ENCODE measurements at places on chromosomes 5 and 9.

DNA sequence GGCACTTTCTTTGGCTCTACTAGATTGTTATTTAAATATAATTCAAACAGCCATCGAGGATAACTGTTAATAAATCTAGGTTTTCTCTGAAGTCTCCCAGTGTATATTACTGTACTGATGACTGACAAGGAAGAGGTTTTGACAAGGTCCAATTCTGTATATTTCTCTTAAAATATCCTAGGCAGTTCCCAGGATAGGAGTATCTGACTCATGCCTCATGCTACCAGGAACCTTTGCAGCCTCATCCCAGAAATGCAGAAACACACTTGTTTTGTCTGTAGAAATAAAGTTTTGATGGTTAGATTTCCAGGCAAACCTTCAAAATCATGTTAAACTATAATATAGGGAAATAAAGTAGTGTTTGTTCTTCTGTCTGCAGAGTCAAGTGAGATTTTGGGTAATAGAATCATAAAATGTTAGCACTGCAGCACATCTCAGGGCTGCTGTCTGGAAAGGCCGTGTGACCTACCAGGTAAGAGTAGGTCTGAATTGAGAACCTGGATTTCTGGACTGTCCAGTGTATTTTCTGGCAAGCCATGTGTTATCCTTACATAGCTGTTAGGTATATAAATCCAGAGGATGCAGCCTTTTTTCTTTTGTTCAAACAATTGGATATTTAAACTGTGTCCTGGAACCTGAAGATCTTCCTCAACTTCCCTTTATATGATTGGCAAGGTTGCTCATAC, 8.3 kb downstream of the UBE2D2 start:
- no peak for DNase-seq

DNA sequence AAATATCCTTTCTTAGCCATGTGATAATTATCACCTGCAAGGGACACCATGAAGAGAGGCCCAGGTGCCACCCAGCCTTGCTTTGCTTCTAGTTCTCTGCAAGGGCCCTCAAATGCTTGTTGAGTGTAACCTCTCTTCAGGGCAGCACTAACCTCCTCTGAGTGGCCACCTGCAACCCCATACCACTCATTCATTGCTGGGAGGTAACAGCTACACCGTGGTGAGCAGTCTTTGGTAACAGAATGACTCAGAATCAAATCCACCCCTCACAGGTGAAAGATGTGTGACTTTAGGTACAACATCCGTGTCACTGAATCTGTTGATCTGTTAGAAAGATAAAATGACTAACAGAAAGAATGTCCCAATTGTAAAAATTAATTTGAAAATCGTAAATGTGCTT, 365.1 kb upstream of the TRPC7 start:
- DNase-seq = no peak

DNA sequence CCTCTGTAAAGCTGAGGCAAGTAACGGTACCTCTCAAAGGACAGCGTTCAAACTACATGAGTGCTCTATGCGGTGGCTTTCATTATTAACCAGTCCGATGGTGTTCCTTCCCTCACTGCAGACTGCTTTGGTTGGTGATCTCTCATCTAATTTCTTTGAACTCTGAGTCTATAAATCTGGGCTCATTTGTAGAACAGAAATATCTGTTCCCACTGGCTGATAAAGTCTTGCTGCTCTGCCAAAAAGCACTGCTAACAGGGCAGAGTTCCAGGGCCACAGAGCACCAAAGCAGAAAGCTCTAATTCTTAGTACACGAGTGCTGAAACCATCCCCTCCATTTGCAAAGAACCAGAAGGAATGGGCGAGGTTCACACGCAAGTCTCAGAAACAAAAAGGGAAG, 81.9 kb downstream of the MED27 start:
- no peak for DNase-seq

GRCh38 chr9:126207256-126207655, 119.4 kb upstream of the MVB12B start:
- DNase-seq = no peak
